ENCODE measurements at places on chromosomes 4 and X.

DNA sequence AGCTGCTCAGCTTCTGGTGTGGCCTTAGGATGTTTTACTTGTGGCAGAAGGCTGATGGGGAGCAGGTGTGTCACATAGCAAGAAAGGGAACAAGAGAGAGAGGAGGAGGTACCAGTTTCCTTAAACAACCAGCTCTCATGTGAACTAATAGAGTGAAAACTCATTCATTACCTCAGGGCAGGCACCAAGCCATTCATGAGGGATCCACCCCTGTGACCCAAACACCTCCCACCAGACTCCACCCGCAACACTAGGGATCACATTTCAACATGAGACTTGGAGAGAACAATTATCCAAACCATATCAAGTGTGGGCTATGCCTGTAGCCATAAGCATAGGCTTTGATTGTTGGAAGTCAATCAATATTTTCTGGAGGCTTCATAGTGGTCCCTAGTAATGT is 56.0 kb downstream of the GSX2 start:
- no peak for DNase-seq

DNA sequence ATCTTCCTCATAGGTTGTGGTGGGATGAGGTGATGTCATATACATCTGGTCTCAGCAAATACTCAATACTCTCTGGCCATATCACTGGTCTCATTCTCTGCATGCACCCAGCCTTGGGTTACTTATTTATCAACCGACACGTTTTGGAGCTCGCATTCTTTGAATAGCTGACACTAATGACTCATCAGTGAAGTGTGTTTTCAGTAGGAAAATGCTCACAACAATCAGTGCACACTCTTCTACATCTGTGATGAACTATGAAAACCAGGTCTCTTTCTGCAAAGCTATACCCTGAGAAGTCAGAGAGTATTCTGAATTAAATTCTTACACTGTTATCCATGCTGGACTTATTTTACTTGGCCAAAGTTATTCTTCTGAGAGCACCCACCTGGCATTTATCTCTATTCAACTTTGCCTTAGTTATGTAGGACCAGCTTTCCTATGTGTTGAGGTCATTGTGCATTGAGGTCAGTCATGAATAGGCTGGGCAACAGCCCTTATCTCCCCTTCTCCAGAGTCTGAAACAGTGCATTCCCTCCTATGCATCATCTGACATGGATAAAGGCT is 58.7 kb upstream of the DHX15 start:
- no peak for DNase-seq

DNA sequence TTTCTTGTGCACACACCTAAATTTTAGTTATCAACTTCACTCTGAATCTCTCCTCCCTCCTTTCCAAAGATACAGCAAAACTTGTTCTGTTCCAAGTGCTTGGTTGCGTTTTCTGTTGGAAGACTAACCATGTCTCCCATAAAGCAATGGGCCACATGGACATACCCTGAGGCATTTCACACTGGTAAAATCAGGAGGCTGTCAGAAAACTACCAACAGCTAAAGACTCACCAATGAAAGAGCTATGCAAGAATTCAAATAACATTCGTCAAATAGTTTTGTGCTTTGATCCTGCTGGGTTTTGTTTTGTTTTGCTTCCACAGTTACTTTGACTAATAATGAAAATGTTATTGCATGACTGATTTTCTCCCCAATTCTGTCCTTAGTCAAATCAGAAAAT is 46.0 kb downstream of the PHEX start:
- no peak for DNase-seq

- no peak for DNase-seq
These were observed 24.3 kb downstream of the LEF1 start for GRCh38 chr4:108144451-108144850.

DNA sequence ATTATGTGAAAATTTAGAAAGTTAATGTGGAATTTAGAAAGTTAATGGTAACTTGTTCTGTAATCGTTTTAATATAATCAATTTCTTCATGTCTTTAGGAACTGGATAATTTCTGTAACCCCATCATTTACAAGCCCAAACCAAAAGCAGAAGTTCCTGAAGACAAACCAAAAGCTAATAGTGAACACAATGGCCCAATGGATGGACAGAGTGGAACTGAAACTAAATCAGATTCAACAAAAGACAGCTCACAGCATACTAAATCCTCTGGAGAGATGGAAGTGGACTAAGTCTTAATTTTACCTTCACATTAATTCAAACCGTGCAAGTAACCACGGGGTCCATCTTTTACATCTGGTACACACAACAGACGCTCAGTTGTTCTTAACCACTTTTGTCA is 48.1 kb upstream of the PLK4 start:
- no peak for DNase-seq

DNA sequence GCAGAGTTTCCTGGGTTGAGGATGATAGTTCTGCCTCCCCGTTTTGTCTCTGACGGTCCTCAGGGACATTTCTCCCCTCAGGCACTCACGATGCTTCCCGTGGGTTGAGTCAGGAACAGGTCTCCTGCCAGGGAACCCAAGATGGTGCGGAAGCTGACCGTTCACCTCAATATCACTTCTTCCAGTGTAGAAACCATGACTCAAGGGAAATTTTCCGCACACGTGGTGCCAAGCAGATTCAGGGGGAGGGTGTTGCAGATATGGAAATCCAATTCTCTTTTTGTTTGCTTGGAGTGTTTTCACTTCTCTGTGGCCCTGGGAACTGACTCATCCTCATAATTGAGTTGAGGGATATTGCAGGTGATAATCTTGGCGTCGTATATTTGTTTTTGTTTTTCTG is 46.7 kb downstream of the CXorf49B start:
- no peak for DNase-seq

GRCh38 chr4:94345266-94345665 is 2.6 kb upstream of the HPGDS start:
- DNase-seq = no peak

- DNase-seq = no peak
These were observed 15.7 kb upstream of the DUSP21 start for GRCh38 chrX:44828008-44828605.

DNA sequence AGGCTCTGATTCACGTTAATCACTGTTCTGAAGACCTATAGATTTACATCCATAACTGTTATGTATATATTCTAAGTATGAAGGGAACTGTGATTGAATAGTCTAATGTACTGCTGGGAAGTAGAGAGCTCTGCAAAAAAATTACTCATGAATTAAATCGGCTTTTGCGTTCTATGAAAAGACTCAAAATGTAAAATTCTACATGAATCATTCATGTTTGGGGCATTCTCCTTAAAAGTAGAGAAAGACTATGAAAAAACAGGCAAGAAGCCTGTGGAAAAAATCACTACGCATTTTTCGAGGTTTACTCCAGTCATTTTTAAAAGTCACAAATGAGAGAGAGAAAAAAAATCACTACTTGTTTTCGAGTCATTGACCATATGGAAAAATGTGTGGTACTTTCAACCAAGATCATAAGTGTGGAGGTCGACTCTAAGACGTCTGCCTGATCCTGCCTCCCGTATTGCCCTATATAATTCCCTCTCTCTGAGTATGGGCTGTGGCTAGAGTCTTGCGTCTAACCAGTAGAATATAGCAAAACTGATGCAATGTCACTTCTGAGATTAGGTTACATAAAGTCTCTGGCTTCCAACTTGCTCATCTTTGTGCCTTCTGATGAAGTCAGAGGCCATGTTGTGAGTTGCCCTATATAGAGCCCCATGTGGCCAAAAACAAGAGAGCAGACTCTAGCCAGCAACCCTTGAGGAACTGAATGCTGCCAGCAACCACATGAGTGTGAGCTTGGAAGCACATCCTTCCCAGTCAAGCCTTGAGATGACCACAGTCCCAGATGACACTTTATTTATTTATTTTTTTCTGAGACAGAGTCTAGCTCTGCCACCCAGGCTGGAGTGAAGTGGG is 32.1 kb upstream of the VEGFD start:
- DNase-seq = no peak
